ENCODE measurements at places on chromosomes 7 and 10. TPM values are rescaled to one million over a fixed set of nuclear protein-coding genes. Genes with fewer than 3 reads are reported as not detected.

Gene RFC2
- total RNA-seq, result 57.7 TPM

Gene RBM48
- total RNA-seq, result 8.5 TPM

Gene ANKRD30A
- total RNA-seq, result 0.64 TPM

Gene SEMA4G
- 7.2 TPM for total RNA-seq

Gene MEST
- 35.0 TPM for total RNA-seq

Gene FXYD4
- total RNA-seq, result not detected

Gene CYP26C1
- total RNA-seq, result not detected

Gene TUBB8
- total RNA-seq, result 0.11 TPM

Gene HHEX
- 16.6 TPM for total RNA-seq

Gene OR6V1
- total RNA-seq, result not detected

Gene NACAD
- 0.18 TPM for total RNA-seq

Gene TPST1
- total RNA-seq, result 10.1 TPM

Gene IFT22
- 52.5 TPM for total RNA-seq

Gene FOXP2
- total RNA-seq, result not detected

Gene AGAP5
- total RNA-seq, result 1.8 TPM

Gene TAX1BP1
- total RNA-seq, result 75.2 TPM

Gene OR2A5
- not detected for total RNA-seq

Gene DLX5
- not detected for total RNA-seq

Gene TAS2R41
- total RNA-seq, result not detected

Gene CHRM2
- total RNA-seq, result not detected
